Stimulated activated naive CD4-positive, alpha-beta T cell treated with Interleukin-2 at 50 U/mL for 16 hours (primary cell): ENCODE measurements at places on chromosomes 3 and 15.

GRCh38 chr3:7203969-7204847 lies 343.3 kb downstream of the GRM7 start:
- DNase-seq = no peak

GRCh38 chr15:60509470-60509869 lies 30.5 kb upstream of the ICE2 start:
- no peak for DNase-seq

- no peak for DNase-seq
Measured at GRCh38 chr3:23859839-23860382, 54.2 kb downstream of the UBE2E1 start.

- no peak for DNase-seq
Measured at GRCh38 chr3:53780171-53780570, 66.0 kb downstream of the CHDH start.

- DNase-seq = no peak
Measured at GRCh38 chr3:11455956-11456355, 183.8 kb downstream of the ATG7 start.

GRCh38 chr15:38367476-38367875 lies 86.5 kb upstream of the FAM98B start:
- no peak for DNase-seq
